ENCODE measurements at places on chromosomes 11 and 22. TPM values are rescaled to one million over a fixed set of nuclear protein-coding genes. Genes with fewer than 3 reads are reported as not detected.

The NCF4 gene
- 12.3 TPM for total RNA-seq

The DNAJB7 gene
- not detected for total RNA-seq

The ASCL2 gene
- total RNA-seq = 0.62 TPM

The ASPHD2 gene
- 19.4 TPM for total RNA-seq

The OR10D3 gene
- total RNA-seq = not detected

The OR5M3 gene
- total RNA-seq = not detected

The KCNK7 gene
- 1.3 TPM for total RNA-seq

The DRAP1 gene
- total RNA-seq = 113 TPM

The MMP13 gene
- total RNA-seq = not detected

The EIF3M gene
- total RNA-seq = 348 TPM

The RNF214 gene
- 23.2 TPM for total RNA-seq

The LARGE2 gene
- total RNA-seq = not detected

The PTGDR2 gene
- total RNA-seq = 0.14 TPM
